A549 treated with CpdA at 1 μM for 4 hours (cell line): ENCODE measurements at places on chromosomes 3 and 15. TPM values are rescaled to one million over a fixed set of nuclear protein-coding genes. Genes with fewer than 3 reads are reported as not detected.

IL12A gene
- total RNA-seq: 0.58 to 1.2 TPM (median 0.92 TPM) in 5 replicates

NTRK3 gene
- total RNA-seq: 16.1 to 24.1 TPM (median 22.2 TPM) in 5 replicates

GOLGA8Q gene
- total RNA-seq: 0.10 to 0.38 TPM in 2 of 5 replicates, not detected in the others

NR1I2 gene
- total RNA-seq: not detected in 5 replicates

MME gene
- total RNA-seq: not detected in 5 replicates

PIERCE2 gene
- 3.0 to 5.4 TPM (median 3.8 TPM) in 5 replicates for total RNA-seq

ZNF502 gene
- total RNA-seq: 1.2 to 2.1 TPM (median 1.5 TPM) in 5 replicates

A4GNT gene
- total RNA-seq: not detected in 5 replicates

GRAMD2A gene
- not detected in 5 replicates for total RNA-seq

PPP1R2 gene
- total RNA-seq: 14.0 to 16.4 TPM (median 15.6 TPM) in 5 replicates

PP2D1 gene
- not detected in 5 replicates for total RNA-seq

ACAN gene
- 0.09 to 0.34 TPM (median 0.13 TPM) in 5 replicates for total RNA-seq

SH2D7 gene
- total RNA-seq: not detected in 5 replicates

FRMD4B gene
- total RNA-seq: 0.85 to 2.8 TPM (median 1.4 TPM) in 5 replicates

NPAP1 gene
- not detected in 5 replicates for total RNA-seq

TYRO3 gene
- 11.0 to 13.2 TPM (median 12.4 TPM) in 5 replicates for total RNA-seq

SKOR1 gene
- total RNA-seq: 0.03 TPM in 2 of 5 replicates, not detected in the others

FAH gene
- 34.1 to 37.2 TPM (median 35.9 TPM) in 5 replicates for total RNA-seq

KBTBD13 gene
- not detected in 5 replicates for total RNA-seq

OR5K2 gene
- not detected in 5 replicates for total RNA-seq

CLEC3B gene
- total RNA-seq: 0.49 TPM in 1 of 5 replicates, not detected in the others

CD200R1 gene
- 0.05 to 0.22 TPM (median 0.11 TPM) in 4 of 5 replicates, not detected in the other for total RNA-seq

KLHL40 gene
- not detected in 5 replicates for total RNA-seq

ZNF860 gene
- 0.91 to 1.4 TPM (median 0.94 TPM) in 5 replicates for total RNA-seq

NUDT16 gene
- 4.9 to 6.5 TPM (median 6.1 TPM) in 5 replicates for total RNA-seq

GLDN gene
- not detected in 5 replicates for total RNA-seq

SEMA3G gene
- 0.05 to 0.15 TPM (median 0.10 TPM) in 5 replicates for total RNA-seq

SCAANT1 gene
- 0.48 TPM in 1 of 5 replicates, not detected in the others for total RNA-seq

PRRT3 gene
- total RNA-seq: 0.72 to 1.5 TPM (median 1.4 TPM) in 5 replicates

TRIM42 gene
- not detected in 5 replicates for total RNA-seq

NEO1 gene
- total RNA-seq: 29.4 to 35.9 TPM (median 33.3 TPM) in 5 replicates

PLAAT1 gene
- total RNA-seq: 0.14 to 0.28 TPM in 2 of 5 replicates, not detected in the others

ALDH1L1 gene
- 0.11 to 0.64 TPM (median 0.23 TPM) in 5 replicates for total RNA-seq
